ENCODE measurements at places on chromosomes 11 and 22.

GRCh38 chr11:117010808-117011540 is 87.3 kb downstream of the SIK3 start:
- no peak for DNase-seq

GRCh38 chr11:92962446-92962845 is 7.0 kb upstream of the MTNR1B start:
- DNase-seq: no peak

DNA sequence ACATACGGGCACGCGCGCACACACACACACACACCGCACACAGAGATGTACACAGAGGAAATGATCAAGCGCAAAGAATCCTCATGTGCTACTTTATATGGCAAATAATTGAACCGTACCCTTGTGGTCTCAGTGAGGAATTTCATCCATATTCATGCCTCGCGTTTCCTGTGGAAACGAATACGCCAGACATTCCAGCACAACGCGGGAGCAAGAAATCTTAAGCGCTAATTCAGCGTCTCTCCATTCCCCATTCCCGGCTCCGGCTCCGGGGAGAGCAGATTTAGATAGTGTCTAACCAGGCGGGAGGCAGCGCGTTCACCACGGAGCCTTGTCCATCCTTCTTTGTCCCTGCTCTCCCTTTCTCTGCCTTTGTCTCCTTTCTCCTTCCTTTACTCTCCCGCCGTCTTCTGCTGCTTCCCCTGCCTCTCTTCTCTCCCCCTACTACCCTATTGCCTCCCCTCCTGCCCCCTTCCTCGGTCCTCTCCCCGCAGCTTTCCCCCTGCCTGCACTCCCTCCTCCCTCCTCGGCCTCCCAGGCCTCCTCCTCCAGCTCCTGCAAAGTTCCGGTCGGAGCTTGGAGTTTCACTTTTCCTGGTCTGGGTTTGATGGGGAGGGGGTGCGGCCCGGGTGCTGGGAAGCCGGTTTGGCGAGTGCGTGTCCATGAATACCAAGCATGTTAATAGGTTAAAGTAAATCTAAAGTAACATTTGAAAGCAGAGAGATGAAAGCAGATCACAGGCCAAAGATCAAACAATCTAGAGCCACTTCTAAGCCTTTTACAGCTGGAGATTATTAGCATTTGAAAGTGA is 579.3 kb downstream of the BUD13 start:
- DNase-seq: peak; percentile 89

DNA sequence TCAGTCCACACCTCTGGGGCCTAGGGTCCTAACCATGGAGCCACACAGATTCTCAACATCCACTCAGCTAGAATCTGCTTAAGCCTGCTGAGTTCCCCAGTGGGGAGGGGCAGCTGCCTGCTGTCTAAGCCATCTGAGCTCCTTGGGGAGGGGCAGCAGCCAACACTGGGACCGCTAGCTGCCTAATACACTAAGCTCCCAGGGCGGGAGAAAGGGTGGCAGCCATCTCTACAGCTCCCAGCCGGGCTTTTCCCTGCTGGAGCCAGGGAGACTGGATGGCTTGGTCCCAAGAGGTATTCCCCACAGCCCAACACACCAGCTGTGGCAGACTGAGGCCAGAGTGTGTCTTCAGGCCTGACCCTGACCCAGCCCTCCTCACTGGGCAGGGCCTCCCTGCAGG is 217.3 kb upstream of the TMEM45B start:
- DNase-seq: no peak

- no peak for DNase-seq
Observed at GRCh38 chr11:10326012-10326964, 21.4 kb downstream of the ADM start.

DNA sequence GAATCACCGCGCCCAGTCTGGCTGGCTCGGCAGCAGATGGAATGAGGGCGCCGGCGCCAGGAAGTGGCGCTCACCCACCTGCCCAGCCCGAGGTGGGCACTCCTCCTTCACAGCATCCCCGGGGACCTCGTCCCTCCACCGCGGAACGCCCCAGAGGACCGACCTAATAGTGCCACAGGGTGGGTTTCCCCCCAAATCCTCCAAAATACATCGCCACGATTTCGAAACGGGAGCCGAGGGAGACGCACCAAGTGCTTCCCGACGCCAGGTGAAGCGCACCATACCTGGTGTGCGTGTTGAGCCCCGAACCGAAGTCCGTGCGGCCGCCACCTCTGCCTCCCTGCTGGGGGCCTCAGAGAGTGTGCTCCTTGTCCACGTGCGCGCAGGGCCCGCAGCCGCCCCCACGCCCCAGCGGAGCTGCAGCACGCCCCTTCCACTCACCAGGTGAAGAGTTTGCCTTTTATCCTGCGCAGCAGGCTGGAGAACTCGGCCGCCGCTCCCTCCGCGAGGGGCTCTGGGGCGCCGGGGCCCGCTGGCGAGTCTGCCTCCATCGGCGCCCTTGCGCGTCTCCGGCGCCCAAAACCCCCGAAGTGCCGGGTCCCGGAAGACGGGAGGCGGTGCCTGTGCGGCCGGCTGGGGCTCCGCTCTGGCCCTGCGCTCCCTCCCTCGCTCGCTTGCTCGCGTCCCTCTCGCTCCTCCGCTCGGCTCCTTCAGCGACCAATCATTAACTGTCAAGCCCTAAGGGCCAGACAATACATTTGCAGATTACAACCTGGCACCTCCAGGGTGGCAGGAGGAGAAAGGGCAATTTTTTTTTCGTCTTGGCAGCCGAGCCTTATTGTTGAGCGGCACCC is at the start of gene SLC35F2:
SLC35F2 (minus strand) TSS at position 571 of the 854 bp plus-strand sequence; CDS start at position 551, 20 bp downstream.
- DNase-seq: peak; percentile 78

DNA sequence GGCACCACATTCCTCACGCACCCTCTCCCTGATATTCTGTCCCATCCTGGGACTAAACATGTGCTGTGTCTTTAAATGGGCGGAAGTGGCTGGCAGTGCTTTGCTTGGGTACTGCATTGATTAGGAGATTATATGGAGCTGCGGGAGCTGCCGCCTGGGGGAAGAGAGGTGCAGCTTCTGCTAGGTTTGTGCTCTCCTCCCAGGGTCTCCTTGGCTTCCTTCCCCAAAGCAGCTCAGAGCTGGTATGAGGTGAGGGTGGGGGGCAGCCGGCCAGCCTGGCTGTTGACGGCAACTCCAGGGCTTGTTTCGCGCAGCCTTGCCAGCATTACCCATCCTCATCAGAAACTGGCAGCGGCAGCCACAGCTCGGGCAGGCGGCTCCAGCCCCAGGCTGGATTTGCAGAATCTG is 95.4 kb downstream of the GRAMD1B start:
- no peak for DNase-seq

- no peak for DNase-seq
Observed at GRCh38 chr11:103367650-103368049, 258.4 kb downstream of the DYNC2H1 start.

DNA sequence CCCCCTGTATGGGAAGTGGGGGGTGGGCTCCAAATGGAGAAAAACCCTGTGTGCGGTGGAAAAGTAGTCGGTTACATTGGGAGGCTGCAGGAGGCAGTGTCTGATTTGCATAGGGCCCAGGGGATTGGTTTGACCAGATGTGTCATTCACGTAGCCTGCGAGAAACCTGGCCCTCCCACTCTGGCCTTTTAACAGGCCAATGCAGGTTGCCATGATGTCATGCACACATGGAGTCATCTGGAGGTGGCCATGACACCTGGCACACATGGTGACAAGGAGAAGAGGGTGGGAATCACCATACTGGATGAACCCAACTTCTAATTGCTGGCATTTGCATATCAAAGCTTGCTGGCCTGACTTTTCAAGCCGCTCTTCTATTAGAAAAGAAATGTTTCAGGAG is 50.6 kb downstream of the FAM181B start:
- DNase-seq: no peak

DNA sequence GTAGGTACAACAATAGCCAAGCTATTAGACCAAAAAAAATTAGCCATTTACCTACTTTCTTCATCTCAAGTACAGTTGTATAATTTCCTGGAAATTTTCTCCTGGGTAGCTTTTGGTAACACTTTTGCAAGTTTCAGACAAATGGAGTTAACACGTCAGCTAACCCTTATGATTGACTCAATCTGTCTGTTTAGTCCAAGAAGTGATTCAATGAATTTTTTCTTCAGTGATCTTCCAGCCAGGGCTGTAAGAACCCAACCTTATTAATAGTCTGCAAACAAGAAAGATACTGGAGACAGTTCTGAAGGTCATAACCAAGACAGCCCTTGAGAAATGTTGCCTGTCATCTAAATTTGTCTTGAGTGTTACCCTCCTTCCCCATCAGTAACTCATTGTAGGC is 30.1 kb upstream of the FIBIN start:
- DNase-seq: no peak

DNA sequence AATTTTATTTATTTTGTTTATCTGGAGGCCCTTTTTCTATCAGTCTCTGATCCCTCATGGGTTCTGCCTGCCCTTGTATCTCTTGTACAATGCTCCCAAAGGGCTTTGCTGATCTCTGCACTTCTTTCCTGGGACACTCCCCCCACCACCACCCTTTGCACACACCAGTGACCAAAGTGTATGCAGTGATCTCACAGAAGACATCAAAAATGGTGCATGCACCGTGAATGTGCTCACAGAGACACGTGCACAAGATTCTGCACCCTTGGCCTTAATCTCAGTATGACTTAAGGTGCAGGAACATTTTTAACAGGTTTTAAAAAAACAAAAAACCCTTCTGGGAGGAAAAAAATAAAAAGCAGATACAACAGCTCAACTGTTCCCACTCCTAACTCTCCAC is 12.2 kb upstream of the ADSL start:
- no peak for DNase-seq

- DNase-seq: peak; percentile 19
Observed at GRCh38 chr11:36105743-36106581, 162.1 kb downstream of the LDLRAD3 start.

DNA sequence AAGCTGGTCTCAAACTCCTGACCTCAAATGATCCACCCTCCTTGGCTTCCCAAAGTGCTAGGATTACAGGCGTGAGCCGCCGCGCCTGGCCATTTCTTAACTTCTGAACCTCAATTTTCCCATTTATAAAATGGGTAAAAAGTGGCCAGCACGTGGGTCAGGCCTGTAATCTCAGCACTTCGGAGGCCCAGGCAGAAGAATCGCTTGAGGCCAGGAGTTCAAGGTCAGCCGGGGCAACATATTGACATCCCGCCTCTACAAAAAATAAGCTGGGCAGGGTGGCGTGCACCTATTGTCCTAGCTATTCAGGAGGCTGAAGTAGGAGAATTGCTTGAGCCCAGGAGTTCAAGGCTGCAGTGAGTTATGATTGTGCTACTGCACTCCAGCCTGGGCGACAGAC is 6.5 kb upstream of the DDX6 start:
- no peak for DNase-seq

- no peak for DNase-seq
Observed at GRCh38 chr11:105867742-105868141, 154.3 kb downstream of the MSANTD4 start.

GRCh38 chr11:125301346-125301745 is 136.8 kb downstream of the PKNOX2 start:
- DNase-seq: no peak

DNA sequence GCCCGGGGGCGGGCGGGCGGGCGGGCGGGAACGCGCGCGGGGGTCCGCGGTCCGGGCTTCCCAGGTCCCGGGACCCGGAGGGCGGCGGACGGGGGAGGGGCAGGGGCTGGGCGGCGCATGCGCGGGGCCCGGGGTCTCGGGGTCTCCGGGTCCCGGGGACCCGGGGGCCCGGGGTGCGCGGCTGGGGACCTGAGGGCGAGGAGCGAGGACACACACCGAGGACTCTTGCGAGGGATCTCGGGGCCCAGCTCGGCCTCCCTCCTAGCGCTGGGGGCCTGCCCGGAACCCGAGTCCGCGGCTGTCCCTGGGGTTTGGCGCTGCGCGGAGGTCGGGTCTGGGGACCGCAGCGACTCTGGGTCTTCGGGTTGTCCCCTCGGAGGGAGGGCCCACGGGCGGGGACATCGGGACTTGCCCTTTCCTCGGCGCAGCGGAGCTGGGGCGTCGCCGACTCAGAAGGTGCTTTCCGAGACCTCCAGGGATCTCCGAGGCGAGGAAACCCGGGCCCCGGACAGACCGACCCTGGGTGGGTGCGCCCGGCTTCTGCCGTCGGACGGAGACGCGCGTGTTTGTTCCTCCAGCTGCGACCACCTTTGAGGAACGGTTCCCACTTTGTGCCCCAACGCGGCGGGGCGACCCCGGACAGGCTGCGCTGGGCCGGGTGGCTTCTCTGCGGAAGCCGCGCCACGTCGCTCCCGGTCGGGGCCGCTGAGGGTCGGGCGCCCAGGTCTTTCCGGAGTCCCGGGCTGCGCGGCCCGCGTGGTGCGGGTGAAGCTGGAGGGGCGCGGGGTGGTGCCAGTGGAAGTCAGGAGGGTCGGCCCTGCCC is 540 bp downstream of the PPARA start:
- peak; percentile 34 for DNase-seq

GRCh38 chr22:30887453-30887852 is 81.1 kb downstream of the MORC2 start:
- DNase-seq: no peak

GRCh38 chr11:1987024-1987423 is 10.6 kb downstream of the H19 start:
- DNase-seq: no peak

DNA sequence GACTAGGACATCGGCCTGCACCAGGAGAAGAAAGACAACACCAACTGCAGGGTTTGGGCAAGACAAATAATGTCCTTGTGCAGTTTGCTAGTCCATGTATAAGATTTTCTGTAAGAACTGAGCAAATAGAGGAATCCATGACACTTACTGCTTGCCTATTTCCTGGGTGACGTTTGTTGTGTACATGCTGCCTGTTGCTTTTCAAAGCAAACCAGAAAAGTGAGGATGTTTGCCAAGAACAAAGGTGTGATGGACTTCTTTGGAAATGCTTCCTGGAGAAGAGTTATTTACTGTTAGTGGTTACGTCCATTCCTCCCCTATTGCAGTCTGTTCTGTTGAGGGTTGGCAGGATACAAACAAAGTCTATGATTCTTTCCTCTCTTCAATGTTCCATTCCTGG is 126.5 kb downstream of the CASP12 start:
- no peak for DNase-seq

DNA sequence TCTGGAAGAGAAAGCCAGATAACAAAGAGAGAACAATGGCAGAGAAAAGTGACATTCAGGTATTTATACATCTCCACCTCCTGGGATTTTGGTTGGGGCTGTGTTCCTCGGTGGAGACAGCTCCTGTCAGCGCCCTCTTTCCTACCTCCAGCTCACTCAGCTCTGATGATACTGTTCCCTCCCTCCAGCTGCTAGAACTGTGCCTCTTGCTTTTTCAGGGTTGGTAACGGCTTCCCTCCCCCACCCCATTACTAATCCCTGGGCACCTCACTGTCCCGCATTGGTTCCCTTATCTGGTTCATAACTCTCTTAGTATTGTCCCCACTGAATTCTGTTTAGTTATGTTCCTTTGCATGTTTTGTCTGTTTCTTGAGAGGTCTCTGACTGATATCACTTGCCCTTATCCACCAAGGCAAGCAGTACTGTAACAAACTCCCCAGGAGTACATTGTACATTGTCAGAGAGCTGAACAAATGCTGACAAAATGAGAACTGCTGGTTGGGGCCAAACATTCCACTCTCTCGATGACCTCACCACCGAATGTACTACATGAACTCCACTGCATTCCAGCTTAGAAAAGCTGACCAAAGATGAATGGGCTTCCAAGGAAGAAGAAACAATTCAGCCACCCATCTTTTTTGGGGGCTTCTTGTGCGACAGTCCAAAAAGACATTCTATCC is 5.7 kb upstream of the FBXO3 start:
- peak; percentile 45 for DNase-seq
